HCT116 (cell line): ENCODE measurements at places on chromosomes 5 and 9. TPM values are rescaled to one million over a fixed set of nuclear protein-coding genes. Genes with fewer than 3 reads are reported as not detected.
A peak's percentile ranks its signal among the peaks of the same experiment; 100 is the strongest.

DNA sequence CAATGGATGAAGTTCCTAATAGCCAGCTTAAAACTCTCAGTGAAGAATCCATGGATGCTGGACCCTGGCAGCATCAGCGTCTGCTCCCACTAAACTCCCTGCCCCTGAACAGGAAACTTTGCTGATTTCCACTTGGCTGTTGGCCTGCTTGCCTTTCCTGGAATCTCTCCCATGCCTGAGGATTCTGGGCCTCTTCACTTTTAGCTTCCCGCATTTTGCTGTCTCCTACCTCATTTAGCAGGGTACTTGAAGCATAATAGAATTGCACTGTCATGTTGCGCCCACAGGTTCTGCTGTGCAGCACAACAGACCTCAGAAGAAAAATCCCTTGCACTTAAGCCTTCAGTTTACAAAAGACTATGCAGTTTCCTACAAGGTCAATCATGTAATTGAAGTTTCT, 127.6 kb downstream of the DROSHA start:
- H3K36me3 ChIP-seq = peaks cover 4% of the 10 kb centered on the region
- no peaks in the 10 kb centered on the region for H3K27me3 ChIP-seq
- H3K27ac ChIP-seq = no peak overlapping the region
- DNase-seq = no peak

Gene NIM1K
- total RNA-seq = 0.44 TPM

Gene MARCOL
- total RNA-seq = not detected

Gene SERF1A
- 3.7 TPM for total RNA-seq

DNA sequence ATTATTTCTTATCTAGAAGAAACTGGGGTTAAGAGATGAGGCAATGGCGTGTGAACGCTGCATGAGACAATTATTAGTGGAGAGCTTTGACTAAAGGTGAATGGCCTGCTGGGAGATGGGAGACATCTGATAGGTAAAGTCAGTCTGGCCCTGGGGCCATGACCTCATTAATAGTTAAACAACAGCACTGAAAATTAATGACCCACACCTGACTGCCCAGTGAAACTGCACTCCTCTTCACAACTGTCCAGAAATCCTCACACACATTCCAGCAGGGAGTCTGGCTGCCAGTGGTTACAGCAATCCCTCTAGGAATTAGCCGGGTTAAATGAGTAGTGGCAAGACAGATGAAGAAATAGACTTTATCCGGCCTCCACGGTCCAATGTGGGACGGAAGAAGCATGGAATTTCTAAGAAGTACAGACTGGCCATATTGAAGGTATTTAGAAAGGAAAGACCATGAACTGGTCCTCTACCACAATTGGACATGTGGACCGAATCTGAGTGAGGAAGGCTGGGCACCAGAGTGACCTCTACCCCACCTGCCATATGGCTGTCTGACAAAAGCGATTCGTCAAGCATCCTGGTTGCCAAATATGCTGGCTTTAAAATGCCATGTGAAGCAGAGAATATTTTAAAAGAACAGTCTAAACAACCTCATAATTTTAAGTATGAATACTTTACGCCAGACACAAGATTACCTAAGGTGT, 138.4 kb downstream of the EFNA5 start:
- no peaks in the 10 kb centered on the region for H3K27me3 ChIP-seq
- H3K4me3 ChIP-seq = no peak overlapping the region
- no peaks in the 10 kb centered on the region for H3K36me3 ChIP-seq
- DNase-seq = no peak

Gene DOCK2
- 0.89 TPM for total RNA-seq

- H3K27ac ChIP-seq = no peak overlapping the region
- no peak for DNase-seq
These were observed 8.2 kb upstream of the STRBP start for GRCh38 chr9:123276551-123276950.

Gene TSSK1B
- total RNA-seq = not detected

- no peak for DNase-seq
- no peaks in the 10 kb centered on the region for H3K36me3 ChIP-seq
- H3K4me1 ChIP-seq = no peaks in the 10 kb centered on the region
- H3K4me3 ChIP-seq = no peak overlapping the region
- H3K27me3 ChIP-seq = no peaks in the 10 kb centered on the region
These were observed 13.3 kb upstream of the C5orf63 start for GRCh38 chr5:127086589-127086988.

Gene BTNL8
- not detected for total RNA-seq

GRCh38 chr9:135990468-135991429, 29.6 kb upstream of the UBAC1 start:
- H3K4me3 ChIP-seq = no peak overlapping the region
- peak overlapping the region; percentile 30; the same call in 1 of the 2 replicates for H3K27ac ChIP-seq
- no peaks in the 10 kb centered on the region for H3K36me3 ChIP-seq
- H3K4me1 ChIP-seq = peaks cover 32% of the 10 kb centered on the region
- no peaks in the 10 kb centered on the region for H3K27me3 ChIP-seq
- DNase-seq = peak; percentile 79

Gene NMUR2
- not detected for total RNA-seq

DNA sequence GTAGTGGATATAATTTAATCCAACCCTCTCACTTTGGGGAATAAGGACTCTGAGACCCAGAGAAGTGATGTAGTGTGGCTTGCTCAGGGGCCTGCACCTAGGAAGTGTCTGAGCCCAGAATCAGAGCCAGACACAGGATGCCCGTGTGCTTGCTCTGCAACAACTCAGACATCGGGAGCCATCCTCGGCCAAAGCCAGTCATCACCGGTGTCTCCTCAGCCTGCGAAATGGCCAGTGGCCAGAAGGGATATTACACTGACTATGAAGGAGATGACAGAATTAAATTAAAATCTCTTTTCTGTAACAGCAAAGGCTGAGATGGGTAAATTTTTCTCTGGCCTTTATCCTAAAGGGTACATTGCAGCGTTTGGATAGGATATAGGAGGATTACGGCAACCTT, 102.9 kb downstream of the MARCHF11 start:
- no peaks in the 10 kb centered on the region for H3K27me3 ChIP-seq
- DNase-seq = no peak
- H3K27ac ChIP-seq = no peak overlapping the region

DNA sequence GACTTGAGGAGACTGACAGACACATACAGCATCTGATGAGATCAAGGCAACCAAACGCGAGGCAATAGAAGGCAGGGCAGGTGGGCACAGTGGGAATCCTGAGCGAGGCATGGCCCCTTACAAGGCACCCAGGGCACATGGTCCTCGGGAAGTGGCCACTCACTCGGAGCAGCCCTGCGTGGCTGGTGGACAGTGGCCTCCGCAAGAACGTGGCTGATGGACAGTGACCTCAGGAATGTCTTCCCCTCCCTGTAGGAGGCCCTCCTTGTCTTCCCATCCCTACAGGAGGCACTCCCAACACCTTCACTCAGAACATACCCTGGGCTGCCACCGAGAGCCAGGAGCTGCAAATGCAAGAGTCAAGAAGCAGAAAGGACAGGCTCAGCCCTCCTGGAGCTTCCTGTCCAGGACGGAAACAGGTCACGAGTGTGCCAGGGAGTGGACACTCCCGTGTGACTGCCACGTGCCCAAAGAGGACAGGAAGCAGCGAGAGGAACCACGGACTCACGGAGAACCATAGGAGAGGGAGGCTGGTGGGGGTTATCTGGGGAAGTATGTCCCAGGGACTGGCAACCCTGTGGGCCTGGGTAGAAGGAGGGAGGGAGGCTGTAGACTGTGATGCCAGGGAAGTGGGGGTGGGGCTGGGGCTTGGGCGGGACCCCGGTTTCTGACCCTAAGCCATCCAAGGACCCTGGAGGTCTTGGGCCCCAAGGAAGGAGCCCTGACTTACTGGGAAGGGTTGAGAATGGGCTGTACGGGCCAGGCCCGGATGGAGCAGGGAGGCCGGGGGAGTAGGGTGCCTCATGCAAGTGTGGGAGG, 321.9 kb upstream of the IRX4 start:
- peaks cover 14% of the 10 kb centered on the region for H3K27me3 ChIP-seq
- H3K36me3 ChIP-seq = no peaks in the 10 kb centered on the region
- DNase-seq = no peak
- H3K27ac ChIP-seq = no peak overlapping the region

DNA sequence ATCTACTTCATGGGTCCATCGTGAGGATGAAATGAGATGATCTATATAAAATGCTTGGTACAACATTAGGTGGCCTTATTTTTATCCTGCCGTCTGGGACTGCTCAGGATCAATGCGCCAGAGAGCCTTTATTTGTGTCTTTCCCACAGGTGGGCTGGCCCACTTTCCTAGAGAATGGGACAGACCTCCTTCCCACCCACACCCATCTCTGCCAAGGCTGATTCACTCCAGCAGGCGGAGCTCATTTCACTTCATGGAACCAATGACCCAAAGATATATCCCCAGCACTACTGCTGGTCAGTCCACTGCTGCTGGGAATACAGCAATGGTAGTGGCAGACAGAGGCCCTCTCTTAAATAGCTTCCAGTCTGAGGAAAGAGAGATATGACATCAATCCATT, 35.7 kb downstream of the TGFBI start:
- no peak for DNase-seq
- no peak overlapping the region for H3K27ac ChIP-seq
- no peaks in the 10 kb centered on the region for H3K36me3 ChIP-seq
- H3K27me3 ChIP-seq = no peaks in the 10 kb centered on the region
- no peak overlapping the region for H3K4me3 ChIP-seq

DNA sequence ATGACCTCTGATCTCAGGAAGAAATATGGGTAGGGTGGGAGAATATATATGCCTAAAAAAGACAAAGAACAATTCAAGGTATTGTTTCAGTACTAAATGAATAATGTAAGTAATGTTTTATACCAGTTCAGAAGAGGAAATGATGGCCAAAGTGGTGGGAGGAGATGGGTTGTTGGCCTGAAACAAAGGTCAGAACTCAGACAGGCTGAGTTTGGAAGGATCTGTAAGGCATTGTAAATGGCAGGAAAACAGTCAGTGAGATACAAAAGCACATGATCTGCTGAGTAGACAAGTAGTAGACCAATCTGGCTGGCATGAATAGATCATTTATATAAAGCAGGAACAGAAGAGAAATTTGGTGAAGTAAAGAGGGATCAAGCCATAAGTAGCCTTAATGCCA, 175.8 kb upstream of the PLCXD3 start:
- no peaks in the 10 kb centered on the region for H3K36me3 ChIP-seq
- H3K4me3 ChIP-seq = no peak overlapping the region
- no peaks in the 10 kb centered on the region for H3K4me1 ChIP-seq
- H3K27me3 ChIP-seq = no peaks in the 10 kb centered on the region

DNA sequence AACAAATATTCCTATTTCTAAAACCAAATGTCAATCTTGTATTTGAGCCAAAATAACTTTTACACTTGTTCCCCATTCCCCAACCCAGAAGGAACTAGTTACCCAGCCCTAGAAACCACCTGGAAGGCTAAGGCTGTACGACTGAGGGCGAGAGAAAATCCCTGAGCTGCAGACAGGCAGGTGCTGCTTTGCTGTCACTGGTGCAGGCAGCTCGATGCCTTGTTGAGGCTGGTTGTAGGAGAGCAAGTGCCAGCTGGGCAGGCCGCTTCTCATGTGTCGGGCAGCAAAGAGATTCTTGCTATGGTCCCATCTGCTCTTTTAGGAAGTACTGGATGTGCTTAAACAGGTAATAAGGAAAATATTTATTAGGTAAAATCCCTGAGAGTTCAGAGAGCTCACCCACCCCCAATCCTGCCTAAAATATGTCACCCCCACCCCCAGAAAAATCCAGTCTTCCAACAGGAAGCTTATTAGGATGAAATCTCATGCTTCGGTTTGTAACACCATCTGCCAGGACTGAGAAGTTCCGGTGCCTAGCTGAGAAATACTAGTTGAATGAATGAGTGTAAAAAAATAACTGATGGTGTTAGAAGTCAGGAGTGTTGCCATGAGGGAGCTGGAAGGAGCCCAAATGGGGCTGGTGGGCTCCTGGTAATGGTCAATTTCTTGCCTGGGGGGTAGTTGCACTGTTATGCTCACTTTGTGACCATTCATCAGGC, 91.1 kb upstream of the DMRT1 start:
- no peaks in the 10 kb centered on the region for H3K27me3 ChIP-seq
- no peaks in the 10 kb centered on the region for H3K36me3 ChIP-seq
- H3K4me3 ChIP-seq = no peak overlapping the region
- no peak for DNase-seq

DNA sequence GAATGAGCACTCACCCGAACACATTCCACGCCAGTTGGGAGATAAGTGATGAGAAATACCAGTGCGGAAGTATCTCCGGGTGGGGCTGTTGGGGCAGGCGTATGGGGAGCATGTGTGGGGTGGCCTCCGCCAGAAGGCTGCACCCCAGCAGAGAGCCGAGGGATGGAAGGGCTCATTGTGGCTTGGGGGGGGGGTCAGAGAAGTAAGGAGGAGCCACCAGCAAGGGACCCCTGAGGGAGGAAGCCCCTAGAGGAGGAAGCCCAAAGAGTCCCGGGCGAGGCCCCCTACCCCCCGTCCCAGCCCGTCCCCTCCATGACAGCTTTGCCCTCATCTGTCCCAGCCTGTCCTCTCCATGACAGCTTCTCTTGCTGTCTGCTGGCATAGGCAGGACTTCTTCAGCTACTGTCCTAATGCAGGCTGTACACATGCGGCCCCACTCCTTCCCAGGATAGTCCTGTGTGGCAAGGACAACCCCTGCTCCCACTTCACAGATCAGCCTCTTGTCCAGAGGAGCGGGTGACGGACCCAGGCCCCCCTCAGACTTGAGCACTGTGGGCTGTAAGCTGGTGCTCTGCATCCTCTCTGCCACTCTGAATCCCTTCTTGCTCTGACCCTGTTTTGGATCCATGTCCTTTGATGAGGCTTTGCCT, 239.6 kb downstream of the CACNA1B start:
- H3K4me1 ChIP-seq = no peaks in the 10 kb centered on the region
- no peak overlapping the region for H3K27ac ChIP-seq
- H3K4me3 ChIP-seq = no peak overlapping the region
- H3K36me3 ChIP-seq = no peaks in the 10 kb centered on the region
- DNase-seq = no peak

Gene ANKRD18B
- 3.9 TPM for total RNA-seq

DNA sequence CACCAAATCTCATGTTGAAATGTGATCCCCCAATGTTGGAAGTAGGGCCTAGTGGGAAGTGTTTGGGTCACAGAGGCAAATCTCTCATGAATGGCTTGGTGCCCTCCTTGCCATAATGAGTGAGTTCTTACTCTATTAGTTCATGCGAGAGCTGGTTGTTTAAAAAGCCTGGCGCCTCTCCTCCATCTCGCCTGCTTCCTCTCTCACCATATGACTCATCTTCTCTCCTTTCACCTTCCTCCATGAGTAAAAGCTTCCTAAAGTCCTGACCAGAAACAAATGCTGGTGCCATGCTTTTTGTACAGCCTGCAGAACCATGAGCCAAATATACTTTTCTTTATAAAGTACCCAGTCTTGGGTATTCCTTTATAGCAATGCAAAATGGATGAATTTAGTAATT, 20.9 kb upstream of the ARHGAP26 start:
- no peak for DNase-seq
- H3K36me3 ChIP-seq = no peaks in the 10 kb centered on the region
- no peak overlapping the region for H3K4me3 ChIP-seq

GRCh38 chr9:95506428-95506677, 10.4 kb downstream of the PTCH1 start:
- peaks cover 31% of the 10 kb centered on the region for H3K4me1 ChIP-seq
- H3K4me3 ChIP-seq = peak overlapping the region; percentile 72
- DNase-seq = no peak
- H3K27ac ChIP-seq = peak overlapping the region; percentile 84
- no peaks in the 10 kb centered on the region for H3K36me3 ChIP-seq
- no peaks in the 10 kb centered on the region for H3K27me3 ChIP-seq

Gene HRH2
- 0.12 TPM for total RNA-seq

Gene PCDHB15
- total RNA-seq = 0.07 TPM

Gene CDKN2A
- 89.7 TPM for total RNA-seq

Gene ASB6
- total RNA-seq = 21.6 TPM

GRCh38 chr5:83895860-83896259, 175.2 kb upstream of the HAPLN1 start:
- H3K4me3 ChIP-seq = no peak overlapping the region
- H3K27ac ChIP-seq = no peak overlapping the region
- H3K36me3 ChIP-seq = no peaks in the 10 kb centered on the region
- no peak for DNase-seq
- no peaks in the 10 kb centered on the region for H3K4me1 ChIP-seq
- no peaks in the 10 kb centered on the region for H3K27me3 ChIP-seq

Gene CCNO
- 12.1 TPM for total RNA-seq

Gene SLC46A2
- total RNA-seq = not detected
